A673 (cell line): ENCODE measurements at places on chromosomes 6 and 20. TPM values are rescaled to one million over a fixed set of nuclear protein-coding genes. Genes with fewer than 3 reads are reported as not detected.
A peak's percentile ranks its signal among the peaks of the same experiment; 100 is the strongest.

GRCh38 chr20:34515484-34516246 lies 557 bp upstream of the DYNLRB1 start:
- peak; percentile 46 for DNase-seq

- peak; percentile 79 for DNase-seq
Measured at GRCh38 chr6:82246802-82247504, 591 bp downstream of the IBTK start.

DNA sequence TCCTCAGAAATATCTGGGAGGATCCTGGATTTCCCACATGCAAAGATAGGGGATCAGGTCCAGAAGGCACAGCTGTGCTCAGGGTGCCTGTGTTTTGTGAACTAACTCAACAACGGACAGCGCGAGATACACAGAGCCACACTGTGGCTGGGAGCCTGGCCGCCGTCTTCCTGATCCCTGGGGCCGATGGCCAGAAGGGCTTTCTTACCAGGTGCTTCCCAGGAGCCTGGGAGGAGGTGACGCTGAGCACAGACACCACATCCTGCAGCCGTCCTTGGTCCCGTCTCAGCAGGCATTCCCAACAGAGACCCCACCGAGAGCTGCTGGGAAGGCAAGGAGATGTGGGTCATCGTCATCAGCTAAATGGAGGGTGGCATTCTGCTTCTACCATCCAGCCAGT lies 144.6 kb upstream of the AFDN start:
- no peak for DNase-seq

The ME1 gene
- 78.3 and 78.8 TPM in 2 replicates for total RNA-seq

- DNase-seq, result peak; percentile 45
Measured at GRCh38 chr6:88165844-88166492, at the start of gene CNR1. CNR1 (minus strand) TSS chr6:88166347; CDS start chr6:88145274, 21,073 bp downstream.

The MCCD1 gene
- total RNA-seq, result not detected in 2 replicates
